NAMALWA (cell line): ENCODE measurements at places on chromosomes 1 and 21.

- no peak for DNase-seq
These were observed 1.9 kb downstream of the KCNQ4 start for GRCh38 chr1:40785446-40785845.

DNA sequence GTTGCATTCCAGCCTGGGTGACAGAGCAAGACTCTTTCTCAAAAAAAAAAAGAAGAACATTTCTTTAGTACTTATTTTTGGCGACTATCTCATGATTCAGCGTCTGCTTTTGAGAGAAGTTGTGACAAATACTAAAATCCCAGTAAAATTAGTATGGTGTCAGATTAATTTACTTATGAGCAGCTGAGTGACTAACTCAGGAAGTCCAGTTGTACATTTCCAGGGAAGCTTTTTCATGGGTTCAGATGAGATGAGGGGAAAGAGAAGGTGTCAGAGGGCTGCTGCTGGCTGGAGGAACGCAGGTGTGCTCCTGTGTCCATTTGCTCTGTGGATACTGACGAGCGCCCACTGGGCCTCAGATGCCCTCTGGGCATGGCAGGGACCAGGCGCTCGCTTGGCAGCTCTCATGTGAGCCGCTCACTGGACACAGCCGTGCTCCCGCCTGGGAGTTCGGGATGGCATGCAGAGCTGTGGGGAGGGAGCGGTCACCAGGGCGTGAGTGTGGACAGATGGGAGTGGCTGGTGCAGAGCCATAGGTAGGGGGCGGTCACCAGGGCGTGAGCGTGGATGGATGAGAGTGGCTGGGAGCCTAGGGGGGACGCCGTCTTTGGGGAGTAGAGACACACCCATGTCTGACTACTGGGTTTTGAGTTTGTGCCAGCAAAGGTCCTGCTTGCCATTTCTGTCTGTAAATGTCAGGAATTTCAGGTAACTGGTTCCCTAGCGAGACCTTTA, 55.0 kb downstream of the ADARB1 start:
- DNase-seq: no peak

DNA sequence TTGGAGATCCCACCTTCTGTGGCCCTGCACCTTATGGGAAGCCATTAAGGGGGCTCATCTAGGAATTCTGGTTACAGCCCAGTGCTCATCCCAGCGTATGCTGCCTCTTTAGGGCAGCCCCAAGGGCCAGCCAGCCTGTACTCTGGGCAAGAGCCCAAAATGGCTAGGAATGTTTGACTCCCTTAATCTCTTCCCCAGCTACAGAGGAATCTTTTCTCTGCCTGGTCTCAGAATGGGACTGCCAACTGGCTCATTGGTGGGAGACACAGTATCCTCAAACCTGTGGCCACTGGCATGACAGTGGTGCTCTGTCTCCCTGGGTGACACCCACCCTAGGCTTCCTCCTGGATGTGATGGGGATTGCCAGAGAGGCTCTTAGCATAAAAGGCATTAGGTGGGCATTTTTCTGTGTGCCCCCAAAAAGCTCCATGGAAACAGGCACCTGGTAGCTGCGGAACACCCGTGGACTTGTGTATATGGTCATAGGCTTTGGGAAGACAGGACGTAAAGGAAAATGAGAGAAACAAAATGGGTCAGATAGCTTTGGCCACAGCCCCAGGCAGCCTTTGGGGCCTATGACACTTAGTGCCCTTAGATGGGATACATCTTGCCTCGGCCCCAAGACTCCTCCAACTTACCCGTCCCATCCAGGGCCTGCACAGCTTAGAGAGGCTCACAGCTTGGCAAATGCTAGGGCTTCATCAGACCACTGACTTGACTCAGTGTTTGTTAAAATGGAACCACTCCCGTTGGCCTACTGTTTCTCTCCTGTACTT, 6.9 kb downstream of the TMEM81 start:
- DNase-seq: no peak

GRCh38 chr1:239675735-239676134, 289.4 kb downstream of the CHRM3 start:
- DNase-seq: no peak

- DNase-seq: no peak
These were observed 1492.1 kb downstream of the MRPL39 start for GRCh38 chr21:24115141-24115540.

DNA sequence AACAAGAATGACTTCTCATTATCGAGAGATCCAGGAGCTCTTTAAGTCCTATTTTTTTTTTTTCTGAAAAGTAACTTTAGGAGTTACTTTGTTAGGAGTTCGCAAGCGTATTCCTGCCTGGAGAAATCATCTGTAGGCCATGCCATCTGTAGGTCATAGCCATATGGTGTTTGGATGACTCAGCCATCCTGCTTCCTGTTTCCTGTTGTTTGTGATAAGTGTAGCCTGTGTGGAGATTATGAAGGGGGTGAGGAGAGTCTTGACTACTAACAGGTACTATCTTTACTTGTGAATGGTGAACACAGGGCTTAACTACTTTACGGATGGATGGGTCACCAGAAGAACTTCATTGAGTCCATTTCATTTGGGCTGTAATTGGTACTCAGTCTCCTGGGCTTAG, 327.2 kb downstream of the PTPRU start:
- DNase-seq: no peak

GRCh38 chr1:47434051-47434842, 3.6 kb upstream of the FOXD2 start:
- no peak for DNase-seq

DNA sequence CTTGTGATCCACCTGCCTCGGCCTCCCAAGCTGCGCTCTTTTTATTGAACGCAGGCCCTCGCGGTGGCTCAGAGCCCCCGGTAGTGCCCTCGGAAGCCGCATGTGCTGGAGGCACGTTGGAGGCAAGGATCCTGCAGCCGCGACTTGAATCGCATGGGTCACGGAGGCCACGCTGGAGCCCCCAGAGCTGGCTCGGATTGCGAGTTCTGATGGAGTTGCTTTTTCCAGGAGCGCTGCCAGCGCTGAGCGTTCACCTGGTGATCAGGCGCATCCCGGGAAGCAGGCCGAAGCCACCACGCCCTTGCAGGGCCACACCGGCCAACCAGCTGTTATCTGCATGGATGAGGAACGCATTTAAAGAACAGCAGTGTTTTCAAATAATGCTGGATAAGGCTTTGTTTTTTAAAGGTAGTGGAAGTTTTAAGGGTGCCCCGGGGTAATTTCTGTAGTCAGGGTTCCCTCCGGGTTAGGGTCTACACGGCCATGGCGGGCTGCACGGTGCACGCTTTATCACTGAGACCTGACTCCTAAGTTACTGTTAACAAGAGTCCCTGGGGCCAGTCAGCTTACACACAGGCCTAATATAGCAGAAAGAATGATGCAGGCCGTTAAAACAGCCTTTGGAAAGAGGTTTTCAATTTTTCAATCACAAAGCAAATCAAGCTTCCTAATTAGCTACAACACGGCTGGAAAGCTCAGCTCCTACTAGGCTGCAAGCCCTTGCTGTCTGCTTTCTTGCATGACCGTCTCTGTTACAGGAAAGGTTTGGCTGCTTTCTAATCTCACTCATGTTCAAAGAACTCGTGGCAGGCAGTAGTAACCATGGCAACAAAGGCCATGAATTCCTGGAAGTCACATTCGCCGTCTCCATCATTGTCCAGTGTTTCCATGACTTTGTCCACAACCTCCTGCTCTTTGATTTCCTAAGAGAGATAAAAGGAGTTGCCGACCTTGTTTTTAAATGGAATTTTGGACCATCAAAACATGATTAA, 6.0 kb downstream of the S100B start:
- no peak for DNase-seq

DNA sequence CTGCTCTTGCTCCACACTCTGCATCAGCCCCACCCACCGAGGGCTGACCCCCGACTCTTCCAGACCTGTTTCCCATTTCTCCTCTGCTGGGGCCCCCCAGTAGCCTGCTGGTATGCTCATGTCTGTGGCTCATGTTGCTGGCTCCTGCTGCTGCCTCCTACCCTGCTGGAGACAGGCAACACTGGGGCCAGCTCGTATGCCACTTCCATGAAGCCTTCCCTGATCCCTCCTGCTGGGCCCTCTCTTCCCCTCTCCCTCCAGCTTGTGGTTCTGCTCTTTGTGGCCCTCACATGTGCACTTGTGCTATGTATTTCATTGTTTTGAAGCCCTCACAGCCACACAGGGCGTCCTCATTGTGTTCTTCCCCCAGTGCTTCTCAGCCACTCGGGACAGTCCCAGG, 40.5 kb downstream of the CNN3 start:
- no peak for DNase-seq

DNA sequence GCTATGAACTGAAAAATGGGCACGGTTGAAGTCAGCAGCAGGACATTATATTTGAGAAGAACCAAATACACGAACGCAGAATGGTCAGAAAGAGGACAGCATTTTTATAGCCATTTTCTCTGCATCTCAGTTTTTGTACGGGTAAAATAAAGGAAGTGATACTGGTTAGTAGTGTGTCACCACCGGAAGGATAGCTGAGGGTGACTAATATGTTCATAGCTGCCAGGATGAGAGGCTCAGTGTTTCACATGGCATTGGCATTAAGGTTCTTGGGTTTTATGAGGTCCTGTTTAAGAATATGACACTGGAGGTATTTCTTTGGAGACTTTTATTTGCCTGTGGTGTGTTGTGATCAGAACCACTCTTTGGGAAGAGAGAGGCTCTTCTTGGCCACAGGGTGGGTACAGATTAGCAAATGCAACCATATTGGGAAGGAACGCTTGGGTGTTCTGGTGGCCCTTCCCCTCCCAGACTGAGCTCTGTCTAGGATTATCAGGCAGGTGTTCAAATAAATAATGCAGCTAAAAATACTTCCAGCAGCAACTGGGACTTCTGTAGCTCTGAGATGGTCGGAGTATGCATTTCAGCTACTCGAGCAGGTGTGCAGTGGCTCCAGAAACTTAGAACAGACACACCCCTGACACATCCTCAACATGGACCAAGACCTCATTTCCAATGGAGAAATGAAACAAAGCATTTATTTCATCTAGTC, 158.2 kb downstream of the PBX1 start:
- peak; percentile 32 for DNase-seq

GRCh38 chr1:202661136-202661845, 49.0 kb downstream of the SYT2 start:
- DNase-seq: peak; percentile 22

GRCh38 chr1:220887520-220888416, 8.5 kb downstream of the HLX start:
- no peak for DNase-seq

DNA sequence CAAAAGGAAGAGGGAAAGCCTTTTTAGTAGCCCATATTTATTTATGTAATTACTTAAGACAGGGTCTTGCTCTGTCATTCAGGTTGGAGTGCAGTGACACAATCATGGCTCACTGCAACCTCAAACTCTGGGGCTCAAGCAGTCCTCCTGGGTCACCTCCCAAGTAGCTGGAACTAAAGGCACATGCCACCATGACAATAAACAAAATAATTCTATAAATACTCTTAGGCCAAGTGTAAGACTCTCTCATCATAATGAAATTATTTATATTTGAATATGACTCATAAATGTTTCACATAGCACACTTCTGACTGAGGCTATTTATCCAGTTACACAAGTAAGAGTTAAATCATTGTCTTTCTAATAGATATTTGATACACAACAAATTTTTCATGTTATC, 314.7 kb downstream of the AMY1C start:
- no peak for DNase-seq

DNA sequence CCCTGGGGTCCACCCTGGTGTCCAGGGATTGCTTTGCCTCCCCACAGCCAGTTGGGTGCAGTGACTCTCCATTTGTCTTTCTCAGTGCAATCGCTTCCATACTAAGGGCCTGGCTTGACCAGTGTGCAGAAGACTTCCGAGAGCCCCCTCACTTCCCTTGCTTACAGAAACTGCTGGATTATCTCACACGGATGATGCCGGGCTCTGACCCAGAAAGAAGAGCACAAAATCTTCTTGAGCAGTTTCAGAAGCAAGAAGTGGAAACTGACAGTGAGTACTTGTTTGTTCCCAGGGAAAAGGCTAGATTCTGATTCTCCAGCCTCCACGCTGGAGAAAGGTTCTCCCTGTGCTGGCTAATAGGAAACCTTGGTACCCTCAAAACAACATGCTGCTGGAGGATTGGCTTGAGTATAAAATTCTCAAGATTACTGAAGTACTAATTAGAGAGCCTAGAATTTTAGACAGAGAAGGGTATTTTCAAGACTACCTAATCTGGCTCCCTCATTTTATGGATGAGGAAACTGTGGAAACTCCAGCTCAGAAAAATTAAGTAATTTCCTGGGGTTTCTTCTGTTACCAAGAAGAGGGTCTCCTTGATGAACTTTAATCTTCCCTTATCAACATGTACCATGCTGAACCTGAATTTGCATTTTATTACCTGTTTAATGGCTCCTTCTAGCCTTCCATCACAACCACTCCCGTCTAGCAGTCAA, 75.8 kb downstream of the RGL1 start:
- DNase-seq: no peak

DNA sequence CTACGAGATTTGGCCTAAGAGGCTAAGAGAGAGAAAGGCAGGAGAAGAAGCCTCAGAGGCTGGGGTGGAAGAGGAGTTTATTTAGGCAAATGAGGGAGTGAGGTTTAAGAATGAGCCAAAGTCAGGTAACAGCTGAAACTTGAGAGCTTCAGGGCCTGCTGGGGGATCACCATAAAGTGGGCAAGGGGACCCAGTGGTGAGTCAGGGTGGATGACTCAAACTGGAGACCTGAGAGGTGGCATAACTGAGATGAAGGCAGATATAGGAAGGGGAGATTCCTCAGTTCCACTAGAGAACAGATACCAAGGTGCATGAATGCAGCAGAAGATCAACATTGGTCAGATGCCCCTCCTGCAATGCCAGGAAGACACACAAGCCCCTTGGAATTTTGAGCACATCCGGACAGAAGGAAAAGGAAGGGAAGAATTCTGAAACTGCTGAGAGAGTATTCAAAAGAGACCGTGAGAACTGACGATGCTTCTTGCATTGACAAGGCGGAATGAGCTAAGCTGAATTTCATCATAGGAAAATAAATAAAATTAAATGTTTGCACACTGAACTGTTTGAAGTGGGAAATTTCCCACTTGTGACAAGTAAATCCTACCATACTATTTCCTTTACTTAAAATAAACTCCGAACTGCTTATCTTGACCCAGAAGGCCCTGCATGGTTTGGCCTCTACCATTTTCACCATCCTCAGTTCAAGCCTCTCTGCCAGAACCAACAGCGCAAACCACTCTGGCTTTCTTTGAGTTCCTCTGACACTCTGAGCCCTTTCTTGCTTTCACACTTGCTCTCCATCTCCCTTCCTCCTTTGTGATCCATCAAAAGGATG, 94.1 kb downstream of the NMNAT2 start:
- no peak for DNase-seq

GRCh38 chr1:234321231-234321630, 52.0 kb upstream of the COA6 start:
- DNase-seq: no peak
